ENCODE measurements at places on chromosomes 2 and 18. TPM values are rescaled to one million over a fixed set of nuclear protein-coding genes. Genes with fewer than 3 reads are reported as not detected.

Gene MYL1
- total RNA-seq: not detected

Gene SULT1C4
- 8.1 TPM for total RNA-seq

Gene DTNB
- total RNA-seq: 3.9 TPM

Gene MAIP1
- 18.7 TPM for total RNA-seq

Gene ERBB4
- total RNA-seq: 0.16 TPM

Gene SYT4
- 1.1 TPM for total RNA-seq

Gene SERPINB3
- total RNA-seq: 3.7 TPM

Gene PTPRN
- total RNA-seq: 3.0 TPM

Gene SMAD7
- 41.2 TPM for total RNA-seq

Gene ELOA2
- total RNA-seq: not detected

Gene ANKRD30B
- not detected for total RNA-seq

Gene CRACDL
- total RNA-seq: 1.2 TPM

Gene UGT1A4
- total RNA-seq: not detected

Gene SPDYA
- 2.7 TPM for total RNA-seq

Gene ALLC
- not detected for total RNA-seq

Gene RND3
- 57.2 TPM for total RNA-seq

Gene SRD5A2
- not detected for total RNA-seq

Gene COPS8
- total RNA-seq: 120 TPM

Gene AQP12B
- total RNA-seq: not detected

Gene SNORC
- not detected for total RNA-seq

Gene PECR
- 5.4 TPM for total RNA-seq

Gene SLC11A1
- total RNA-seq: 11.1 TPM

Gene SIGLEC15
- not detected for total RNA-seq

Gene SPATS2L
- total RNA-seq: 111 TPM

Gene RTTN
- total RNA-seq: 7.4 TPM

Gene EPHA4
- total RNA-seq: 28.9 TPM

Gene MAL
- total RNA-seq: 21.3 TPM

Gene CNNM4
- total RNA-seq: 2.7 TPM

Gene UGT1A8
- not detected for total RNA-seq

Gene DIPK1C
- not detected for total RNA-seq

Gene C2orf78
- total RNA-seq: not detected

Gene AP1S3
- total RNA-seq: 4.6 TPM

Gene DPY30
- 82.2 TPM for total RNA-seq

Gene FIGN
- total RNA-seq: 5.0 TPM

Gene TEX261
- total RNA-seq: 39.8 TPM
